ENCODE measurements at places on chromosomes 4 and X. TPM values are rescaled to one million over a fixed set of nuclear protein-coding genes. Genes with fewer than 3 reads are reported as not detected.

DNA sequence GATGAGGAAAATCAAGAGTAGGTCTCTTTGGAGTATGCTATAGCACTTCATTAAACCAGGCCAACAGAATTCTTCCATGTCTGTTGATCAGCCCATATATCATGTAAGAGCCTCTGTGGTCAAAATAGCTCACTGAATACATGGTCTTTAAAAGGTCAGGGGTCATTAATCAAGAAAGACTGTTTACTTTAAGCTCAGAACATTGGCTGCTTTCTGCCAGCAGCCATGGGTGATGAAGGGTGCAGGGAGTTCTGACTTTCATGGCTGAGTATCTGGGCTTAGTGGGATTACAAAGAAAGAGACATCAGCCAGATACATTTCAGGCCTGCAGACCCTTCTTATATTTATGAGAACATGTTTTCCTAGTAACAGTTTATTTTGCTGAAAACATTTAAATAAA is 7.1 kb upstream of the C4orf54 start:
- DNase-seq: no peak
- no peaks in the 10 kb centered on the region for H3K36me3 ChIP-seq
- H3K4me1 ChIP-seq: no peaks in the 10 kb centered on the region
- no peak overlapping the region for H3K27ac ChIP-seq
- no peaks in the 10 kb centered on the region for H3K27me3 ChIP-seq
- H3K4me3 ChIP-seq: no peak overlapping the region

The ZNF157 gene
- not detected for total RNA-seq

GRCh38 chrX:104922206-104922621 is 298.3 kb downstream of the TEX13A start:
- H3K36me3 ChIP-seq: no peaks in the 10 kb centered on the region
- peak; percentile 59 for DNase-seq
- no peak overlapping the region for H3K4me3 ChIP-seq
- H3K27ac ChIP-seq: no peak overlapping the region
- no peaks in the 10 kb centered on the region for H3K4me1 ChIP-seq

DNA sequence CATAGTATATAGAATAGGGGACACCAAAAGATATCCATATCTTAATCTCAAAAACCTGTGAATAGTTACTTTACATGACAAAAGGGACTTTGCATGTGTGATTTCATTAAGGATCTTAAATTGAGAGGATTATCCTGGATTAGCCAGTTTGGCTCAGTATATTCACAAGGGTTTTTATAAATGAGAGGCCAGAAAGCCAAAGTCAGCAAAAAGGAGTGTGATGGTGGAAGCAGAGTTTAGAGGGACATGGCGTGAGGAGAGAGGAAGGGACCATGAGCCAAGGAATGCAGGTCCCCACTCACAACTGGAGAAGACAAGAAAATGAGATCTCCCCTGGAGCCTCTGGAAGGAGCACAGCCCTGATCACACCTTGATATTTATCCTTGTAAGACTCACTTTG is 648.5 kb upstream of the LCORL start:
- DNase-seq: no peak
- no peaks in the 10 kb centered on the region for H3K36me3 ChIP-seq
- no peak overlapping the region for H3K27ac ChIP-seq
- H3K4me3 ChIP-seq: no peak overlapping the region
- H3K27me3 ChIP-seq: no peaks in the 10 kb centered on the region

DNA sequence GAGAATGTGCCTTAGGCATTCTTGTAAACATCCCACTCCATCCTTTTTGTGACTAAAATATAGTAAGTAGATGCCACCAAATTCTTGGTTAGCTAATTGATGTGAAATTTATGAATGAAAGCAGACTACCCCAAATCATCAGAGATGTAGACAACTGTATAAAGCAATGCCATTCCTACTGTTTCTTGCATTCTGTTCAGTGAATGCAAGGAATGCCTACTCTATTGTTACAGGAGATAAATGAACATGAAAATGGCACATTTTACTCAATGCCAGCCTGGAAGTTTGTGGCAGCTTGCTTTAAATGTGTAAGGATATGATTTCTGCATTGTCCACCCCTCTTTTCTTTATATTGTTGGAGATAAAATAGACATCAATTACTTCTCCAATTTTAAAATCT is 317.9 kb downstream of the LDB2 start:
- H3K36me3 ChIP-seq: no peaks in the 10 kb centered on the region
- H3K27me3 ChIP-seq: no peaks in the 10 kb centered on the region
- no peak for DNase-seq
- H3K4me3 ChIP-seq: no peak overlapping the region
- no peaks in the 10 kb centered on the region for H3K4me1 ChIP-seq
- no peak overlapping the region for H3K27ac ChIP-seq

The XPNPEP2 gene
- total RNA-seq: not detected

GRCh38 chr4:30717208-30718020 is 2.8 kb upstream of the PCDH7 start:
- DNase-seq: peak; percentile 60
- no peaks in the 10 kb centered on the region for H3K36me3 ChIP-seq
- no peaks in the 10 kb centered on the region for H3K27me3 ChIP-seq
- H3K4me3 ChIP-seq: peak overlapping the region; percentile 64

The PFKFB1 gene
- 0.74 TPM for total RNA-seq

GRCh38 chr4:165425629-165426028 is 46.8 kb downstream of the CPE start:
- H3K27me3 ChIP-seq: no peaks in the 10 kb centered on the region
- H3K4me1 ChIP-seq: no peaks in the 10 kb centered on the region
- H3K4me3 ChIP-seq: no peak overlapping the region
- no peaks in the 10 kb centered on the region for H3K36me3 ChIP-seq
